ENCODE measurements at places on chromosomes 7 and 10.

- no peak for DNase-seq
Measured at GRCh38 chr7:117134889-117135552, 181.7 kb downstream of the ST7 start.

GRCh38 chr7:21580073-21580521 lies 37.3 kb downstream of the DNAH11 start:
- DNase-seq = no peak

- DNase-seq = no peak
Measured at GRCh38 chr7:101614939-101615302, 14.2 kb downstream of the MYL10 start.

DNA sequence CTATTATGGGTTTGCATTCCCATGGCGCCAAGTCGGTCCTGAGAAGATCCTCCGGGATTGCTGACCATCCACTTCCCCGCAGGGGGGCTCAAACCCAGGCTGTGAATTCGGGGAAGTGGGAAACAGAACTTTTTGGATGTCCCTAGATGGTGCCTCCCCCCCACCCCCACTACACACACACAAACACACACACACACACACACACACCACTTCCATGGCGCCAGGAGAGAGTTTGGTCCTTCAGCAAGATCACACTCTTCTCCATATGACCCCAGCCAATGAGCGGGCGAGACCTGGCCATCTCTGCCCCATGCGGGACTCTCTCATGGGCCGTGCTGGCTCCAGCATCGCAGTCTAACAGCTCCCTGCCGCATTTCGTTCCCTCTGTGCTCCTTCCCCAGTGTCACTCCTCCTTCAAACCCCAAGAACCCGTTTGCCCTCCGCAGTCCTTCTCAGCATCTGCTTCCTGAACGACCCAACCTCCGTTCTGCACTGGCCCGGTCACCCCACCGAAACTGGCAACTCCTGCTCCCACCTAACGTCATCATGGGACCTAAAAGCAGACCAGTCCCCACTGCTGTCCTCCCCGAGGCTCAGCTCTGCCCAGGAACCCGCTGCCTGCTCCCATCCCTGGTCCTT lies 32.1 kb upstream of the TNRC18 start:
- DNase-seq = no peak

GRCh38 chr7:17963281-17963680 lies 23.0 kb upstream of the SNX13 start:
- no peak for DNase-seq

DNA sequence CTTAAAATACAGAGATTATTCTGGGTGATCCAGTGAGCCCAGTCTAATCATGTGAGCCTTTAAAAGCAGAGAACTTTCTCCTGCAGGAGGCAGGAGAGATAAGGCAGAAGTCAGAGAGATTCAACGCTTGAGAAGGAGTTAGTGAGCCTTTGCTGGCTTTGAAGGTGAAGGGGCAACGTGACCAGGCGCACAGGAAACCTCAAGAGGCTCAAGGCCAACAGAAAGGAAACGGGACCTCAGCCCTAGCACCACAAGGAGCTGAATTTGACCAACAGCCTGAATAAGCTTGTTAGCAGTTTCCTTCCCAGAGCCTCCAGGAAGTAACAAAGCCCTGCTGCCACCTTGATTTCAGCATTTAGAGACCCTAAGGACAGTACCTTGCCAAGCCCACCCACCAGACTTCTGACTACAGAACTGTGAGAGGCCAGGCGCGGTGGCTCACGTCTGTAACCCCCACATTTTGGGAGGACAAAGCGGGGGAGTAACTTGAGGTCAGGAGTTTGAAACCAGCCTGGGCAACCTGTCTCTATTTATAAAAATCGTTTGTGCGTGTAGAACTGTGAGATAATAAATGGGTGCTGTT lies 87.3 kb upstream of the KAT6B start:
- no peak for DNase-seq

DNA sequence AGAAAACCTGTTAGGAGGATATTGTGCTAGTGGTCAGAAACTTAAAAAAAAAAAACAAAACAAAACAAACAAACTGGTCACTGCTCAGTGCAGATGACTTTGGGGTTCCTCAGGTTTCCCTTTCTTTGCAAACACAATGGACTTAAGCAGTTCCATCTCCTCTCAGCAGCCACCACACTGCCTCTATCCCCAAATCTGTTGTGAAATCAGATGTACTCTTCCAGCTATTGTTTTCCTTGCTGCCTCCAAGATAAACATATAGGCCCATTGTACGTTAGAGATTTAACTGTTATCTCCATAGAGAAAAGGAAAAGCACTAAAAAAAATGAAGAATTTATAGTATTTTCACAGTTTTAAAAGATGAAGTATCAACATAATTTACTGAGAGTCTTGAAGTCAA lies 147.1 kb downstream of the MPP7 start:
- no peak for DNase-seq

GRCh38 chr10:122830273-122830964 lies 15.2 kb downstream of the CUZD1 start:
- no peak for DNase-seq

Measured in Caco-2 (cell line).